Stomach (tissue), 19 donors: ENCODE measurements at places on chromosomes 13 and 19. TPM values are rescaled to one million over a fixed set of nuclear protein-coding genes. Genes with fewer than 3 reads are reported as not detected.

- no peak overlapping the region for H3K4me3 ChIP-seq
- DNase-seq: no peak
- no peaks in the 10 kb centered on the region for H3K36me3 ChIP-seq
- H3K27ac ChIP-seq: peak overlapping the region; percentile 18
Observed at GRCh38 chr13:25683056-25683455, 311.3 kb downstream of the ATP8A2 start.

The C5AR1 gene
- 5.0 TPM for total RNA-seq

The SIGLECL1 gene
- total RNA-seq: not detected

The ZNF888 gene
- total RNA-seq: 11.2 TPM

The ACTMAP gene
- 8.2 TPM for total RNA-seq

The PRR22 gene
- 0.73 TPM for total RNA-seq

DNA sequence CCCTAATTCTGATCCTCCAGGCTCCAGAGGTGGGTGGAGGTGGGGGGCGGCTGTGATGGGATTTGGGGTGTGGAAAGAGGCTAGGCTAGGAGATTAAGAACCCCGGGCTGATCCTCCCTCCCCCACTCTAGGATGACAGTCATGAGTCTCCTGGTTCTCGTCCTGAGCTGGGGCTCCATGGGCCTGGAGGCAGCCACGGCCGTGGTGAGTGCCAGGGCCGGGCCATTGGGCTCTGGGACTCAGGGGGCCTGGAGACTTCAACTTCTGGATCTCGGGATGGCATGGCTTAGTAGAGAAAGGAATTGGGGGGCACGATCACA, 13.9 kb downstream of the TTYH1 start:
- peaks cover 43% of the 10 kb centered on the region for H3K27me3 ChIP-seq
- H3K4me3 ChIP-seq: no peak overlapping the region
- DNase-seq: no peak
- no peaks in the 10 kb centered on the region for H3K36me3 ChIP-seq
- H3K27ac ChIP-seq: no peak overlapping the region

The ZNF540 gene
- total RNA-seq: 2.9 TPM

GRCh38 chr13:95192998-95193397, 108.3 kb downstream of the ABCC4 start:
- no peak for DNase-seq
- no peaks in the 10 kb centered on the region for H3K27me3 ChIP-seq

The ZDHHC20 gene
- total RNA-seq: 55.4 TPM

DNA sequence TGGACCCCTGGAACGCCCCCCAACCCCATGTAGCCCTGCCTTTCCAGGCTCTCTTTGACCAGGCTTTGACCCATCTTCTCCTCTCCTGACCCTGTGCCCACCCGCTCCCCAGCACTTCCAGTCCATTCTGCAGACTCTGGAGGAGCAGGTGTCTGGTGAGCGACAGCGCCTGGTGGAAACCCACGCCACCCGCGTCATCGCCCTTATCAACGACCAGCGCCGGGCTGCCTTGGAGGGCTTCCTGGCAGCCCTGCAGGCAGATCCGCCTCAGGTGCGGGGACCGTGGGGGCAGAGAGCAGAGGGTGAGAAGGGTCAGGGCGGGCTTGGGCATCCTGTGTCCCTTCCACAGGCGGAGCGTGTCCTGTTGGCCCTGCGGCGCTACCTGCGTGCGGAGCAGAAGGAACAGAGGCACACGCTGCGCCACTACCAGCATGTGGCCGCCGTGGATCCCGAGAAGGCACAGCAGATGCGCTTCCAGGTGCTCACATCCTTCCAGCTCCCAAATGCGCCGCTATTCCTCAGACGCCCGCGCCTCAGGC, 6.1 kb downstream of the APLP1 start:
- H3K4me1 ChIP-seq: peaks cover 11% of the 10 kb centered on the region
- no peak for DNase-seq
- H3K36me3 ChIP-seq: no peaks in the 10 kb centered on the region
- no peak overlapping the region for H3K27ac ChIP-seq

DNA sequence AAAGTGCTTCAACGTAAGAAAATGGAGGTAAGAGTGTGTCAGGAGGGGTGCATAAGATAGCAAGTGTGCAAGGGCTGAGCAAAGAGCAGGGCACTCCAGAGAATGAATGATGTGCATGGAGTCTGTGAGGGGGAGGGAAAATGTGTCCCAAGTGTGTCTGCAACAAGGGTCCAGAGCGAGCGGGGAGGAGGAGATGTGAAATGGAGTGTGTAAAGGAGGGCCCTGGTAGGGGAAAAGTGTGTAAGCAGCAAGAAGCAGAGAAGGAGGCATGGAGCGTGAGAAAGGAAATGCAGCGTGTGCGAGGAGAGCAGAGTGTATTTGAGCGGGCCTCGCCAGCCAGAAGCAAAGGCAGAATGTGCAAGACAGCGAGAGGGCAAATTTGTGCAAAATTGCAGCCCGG, 11.8 kb downstream of the C19orf81 start:
- no peaks in the 10 kb centered on the region for H3K36me3 ChIP-seq
- H3K4me3 ChIP-seq: no peak overlapping the region
- no peak for DNase-seq
- peaks cover 18% of the 10 kb centered on the region for H3K4me1 ChIP-seq
- no peak overlapping the region for H3K27ac ChIP-seq

The SIX5 gene
- total RNA-seq: 39.1 TPM

- H3K27me3 ChIP-seq: no peaks in the 10 kb centered on the region
- DNase-seq: no peak
- peaks cover 96% of the 10 kb centered on the region for H3K4me1 ChIP-seq
- no peak overlapping the region for H3K27ac ChIP-seq
- no peaks in the 10 kb centered on the region for H3K36me3 ChIP-seq
- H3K4me3 ChIP-seq: no peak overlapping the region
Observed at GRCh38 chr19:56114051-56114777, 6.9 kb downstream of the ZNF787 start.

- no peak for DNase-seq
- H3K36me3 ChIP-seq: no peaks in the 10 kb centered on the region
- H3K27me3 ChIP-seq: no peaks in the 10 kb centered on the region
Observed at GRCh38 chr13:69008499-69008898, 1099.1 kb upstream of the ATXN8OS start.

GRCh38 chr13:45120967-45121831, 889 bp downstream of the GTF2F2 start:
- peak; percentile 18 for DNase-seq
- no peaks in the 10 kb centered on the region for H3K27me3 ChIP-seq
- peak overlapping the region; percentile 82 for H3K4me3 ChIP-seq

- H3K27ac ChIP-seq: no peak overlapping the region
- peaks cover 45% of the 10 kb centered on the region for H3K36me3 ChIP-seq
- no peak overlapping the region for H3K4me3 ChIP-seq
- H3K27me3 ChIP-seq: no peaks in the 10 kb centered on the region
Observed at GRCh38 chr19:5911366-5911765, 2.7 kb upstream of the CAPS start.

DNA sequence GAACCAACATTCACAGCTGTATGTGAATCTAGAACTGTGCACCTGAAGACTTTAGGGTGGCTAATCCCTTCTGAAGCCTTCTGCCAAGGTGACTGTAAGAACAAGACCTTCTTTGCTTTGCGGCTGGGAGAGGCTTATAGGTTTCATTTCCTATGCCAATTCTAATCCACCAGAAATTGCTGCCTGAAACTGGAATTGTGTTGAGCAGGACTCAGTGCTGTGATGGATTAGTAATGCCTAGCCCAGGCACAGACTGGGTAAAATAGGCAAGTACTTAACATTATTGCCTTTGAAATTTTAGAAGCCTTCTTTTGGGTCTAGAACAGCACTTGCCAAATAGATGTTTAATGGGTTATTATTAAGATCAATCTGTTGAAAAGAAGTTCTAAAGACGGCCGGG, 11.5 kb downstream of the SLC25A23 start:
- no peaks in the 10 kb centered on the region for H3K4me1 ChIP-seq
- H3K27ac ChIP-seq: no peak overlapping the region
- H3K27me3 ChIP-seq: no peaks in the 10 kb centered on the region
- DNase-seq: no peak
- no peak overlapping the region for H3K4me3 ChIP-seq

The KLK14 gene
- not detected for total RNA-seq

GRCh38 chr13:23289917-23290357, 109.2 kb downstream of the SGCG start:
- H3K4me1 ChIP-seq: no peaks in the 10 kb centered on the region
- no peaks in the 10 kb centered on the region for H3K36me3 ChIP-seq
- no peak overlapping the region for H3K4me3 ChIP-seq
- peak; percentile 57 for DNase-seq
- H3K27ac ChIP-seq: no peak overlapping the region

DNA sequence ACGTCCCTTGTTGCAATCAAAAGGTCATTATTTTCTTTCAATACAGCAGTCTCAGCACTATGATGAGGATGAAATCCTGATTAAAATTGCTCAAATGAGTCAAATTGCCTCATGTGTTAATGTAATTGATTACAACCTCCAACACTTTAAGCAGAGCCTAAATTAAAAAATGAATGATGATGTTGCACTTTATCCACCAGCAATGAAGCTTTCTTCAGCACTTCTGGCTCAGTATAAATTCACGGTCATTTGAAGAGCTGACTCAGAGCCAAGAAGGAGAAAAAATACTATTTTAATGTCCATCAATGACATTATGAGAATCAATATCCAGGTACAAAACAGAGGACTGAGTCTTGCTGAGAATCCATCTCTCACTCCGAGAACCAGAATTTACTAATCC, 792.6 kb upstream of the ATXN8OS start:
- no peak overlapping the region for H3K4me3 ChIP-seq
- DNase-seq: no peak
- H3K27ac ChIP-seq: no peak overlapping the region
- no peaks in the 10 kb centered on the region for H3K36me3 ChIP-seq
- H3K4me1 ChIP-seq: no peaks in the 10 kb centered on the region

DNA sequence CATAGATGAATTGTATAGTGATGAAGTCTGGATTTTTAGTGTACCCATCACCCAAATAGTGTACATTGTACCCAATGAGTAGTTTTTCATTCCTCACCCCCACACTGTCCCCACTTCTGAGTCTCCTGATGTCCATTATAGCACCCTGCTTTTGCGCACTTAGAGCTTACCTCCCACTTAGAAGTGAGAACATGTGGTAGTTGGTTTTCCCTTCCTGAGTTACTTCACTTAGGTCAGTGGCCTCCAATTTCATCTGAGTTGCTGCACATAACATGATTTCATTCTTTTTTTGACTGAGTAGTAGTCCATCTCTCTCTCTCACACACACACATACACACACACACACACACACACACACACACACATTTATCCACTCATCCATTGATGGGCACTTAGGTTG, 43.2 kb upstream of the ALOX5AP start:
- no peak overlapping the region for H3K27ac ChIP-seq
- no peaks in the 10 kb centered on the region for H3K4me1 ChIP-seq
- no peaks in the 10 kb centered on the region for H3K27me3 ChIP-seq
- H3K4me3 ChIP-seq: no peak overlapping the region
- no peaks in the 10 kb centered on the region for H3K36me3 ChIP-seq
- no peak for DNase-seq

GRCh38 chr13:99895444-99896368, 75.9 kb downstream of the ZIC5 start:
- H3K4me1 ChIP-seq: peaks cover 8% of the 10 kb centered on the region
- no peaks in the 10 kb centered on the region for H3K36me3 ChIP-seq
- peaks cover 78% of the 10 kb centered on the region for H3K27me3 ChIP-seq
- no peak overlapping the region for H3K27ac ChIP-seq
- DNase-seq: no peak

DNA sequence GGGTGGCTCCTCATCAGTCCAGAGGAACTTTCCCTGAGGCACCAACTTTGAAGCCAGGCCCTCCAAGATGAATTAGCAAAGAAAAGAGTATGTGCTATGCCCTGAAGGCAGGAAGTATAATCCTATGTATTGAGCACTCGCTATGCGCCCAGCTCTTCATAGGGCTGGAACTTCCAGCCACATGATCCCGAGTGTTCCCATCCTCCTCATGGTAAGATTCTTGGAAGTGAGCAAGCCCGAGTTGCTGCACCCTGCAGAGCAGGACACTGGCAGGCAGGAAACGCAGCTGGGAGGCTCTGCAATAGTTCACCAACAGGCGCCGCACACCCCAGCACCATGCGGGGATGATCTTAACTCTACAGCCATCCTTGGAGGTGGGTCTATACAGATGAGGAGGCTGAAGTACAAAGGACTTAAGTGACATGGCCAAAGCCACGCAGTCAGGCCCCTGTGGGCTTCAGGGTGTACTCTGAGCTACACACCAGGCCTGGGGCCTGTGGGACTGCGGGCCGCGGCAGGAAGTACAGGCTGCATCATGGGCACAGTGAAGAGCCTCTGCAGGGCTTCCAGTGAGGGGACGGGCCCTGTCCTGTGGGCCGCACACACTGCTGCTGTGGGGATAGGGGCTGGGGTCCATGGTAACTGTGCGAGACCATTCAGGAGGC, 25.1 kb downstream of the C19orf47 start:
- no peaks in the 10 kb centered on the region for H3K27me3 ChIP-seq
- no peak overlapping the region for H3K27ac ChIP-seq
- peaks cover 94% of the 10 kb centered on the region for H3K36me3 ChIP-seq

GRCh38 chr19:4576016-4576933, 16.8 kb upstream of the SEMA6B start:
- peaks cover 4% of the 10 kb centered on the region for H3K27me3 ChIP-seq
- no peaks in the 10 kb centered on the region for H3K4me1 ChIP-seq
- no peaks in the 10 kb centered on the region for H3K36me3 ChIP-seq

GRCh38 chr13:59873856-59874255, 289.9 kb downstream of the DIAPH3 start:
- H3K27me3 ChIP-seq: no peaks in the 10 kb centered on the region
- no peaks in the 10 kb centered on the region for H3K4me1 ChIP-seq
- H3K36me3 ChIP-seq: no peaks in the 10 kb centered on the region
- DNase-seq: no peak
- H3K4me3 ChIP-seq: no peak overlapping the region
- H3K27ac ChIP-seq: no peak overlapping the region

GRCh38 chr13:83499286-83499685, 383.0 kb downstream of the SLITRK1 start:
- no peak overlapping the region for H3K4me3 ChIP-seq
- no peaks in the 10 kb centered on the region for H3K36me3 ChIP-seq
- H3K27ac ChIP-seq: no peak overlapping the region
- H3K4me1 ChIP-seq: no peaks in the 10 kb centered on the region
- H3K27me3 ChIP-seq: no peaks in the 10 kb centered on the region

- no peak overlapping the region for H3K27ac ChIP-seq
- DNase-seq: no peak
- H3K27me3 ChIP-seq: no peaks in the 10 kb centered on the region
- H3K4me3 ChIP-seq: no peak overlapping the region
- no peaks in the 10 kb centered on the region for H3K4me1 ChIP-seq
Observed at GRCh38 chr19:32453736-32454135, 48.2 kb downstream of the DPY19L3 start.

GRCh38 chr19:3270902-3271301, 46.4 kb downstream of the CELF5 start:
- H3K27ac ChIP-seq: no peak overlapping the region
- H3K36me3 ChIP-seq: no peaks in the 10 kb centered on the region
- no peak overlapping the region for H3K4me3 ChIP-seq
- DNase-seq: peak; percentile 71
- peaks cover 96% of the 10 kb centered on the region for H3K27me3 ChIP-seq
- H3K4me1 ChIP-seq: peaks cover 7% of the 10 kb centered on the region

DNA sequence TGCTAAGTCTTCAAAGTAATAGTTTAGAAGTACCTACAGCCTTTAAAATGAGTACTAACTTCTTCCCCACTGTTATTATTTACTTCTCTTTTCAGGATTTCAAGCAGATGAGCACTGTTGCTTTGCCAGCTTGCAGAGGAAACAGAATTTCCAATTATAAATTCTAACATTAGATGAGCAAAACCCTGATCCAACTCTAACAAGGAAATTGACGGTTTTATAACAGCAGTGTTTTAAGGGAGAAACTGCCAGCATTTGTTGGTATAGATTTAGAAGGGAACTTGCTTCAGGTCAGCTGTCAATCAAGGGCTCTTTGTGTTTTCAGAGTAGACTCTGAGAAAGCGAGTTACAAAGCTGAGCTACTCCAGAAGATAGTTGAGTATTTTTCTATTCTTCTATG, 120.5 kb downstream of the RAP2A start:
- H3K4me1 ChIP-seq: no peaks in the 10 kb centered on the region
- H3K27me3 ChIP-seq: no peaks in the 10 kb centered on the region
